Right renal cortex interstitium (tissue), 3 donors: ENCODE measurements at places on chromosomes 2 and 18.

DNA sequence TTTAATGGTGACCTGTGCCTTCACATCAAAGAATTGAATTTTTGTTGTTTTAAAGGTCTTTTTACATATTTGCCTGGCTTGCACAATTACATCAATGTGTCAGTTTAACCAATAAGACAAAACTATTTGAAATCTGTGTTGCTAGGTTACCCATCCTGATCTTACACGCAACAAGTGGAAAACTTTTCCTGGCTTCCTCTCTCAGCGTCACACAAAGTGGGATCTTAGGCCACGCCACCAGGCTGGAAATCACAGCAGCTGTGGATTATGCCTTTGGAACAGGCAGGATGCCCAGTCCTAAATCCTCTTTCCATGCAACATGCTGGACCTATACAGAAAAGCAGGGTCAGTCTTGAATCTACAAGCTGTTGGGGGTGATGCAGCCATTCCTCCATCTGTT is 298.2 kb upstream of the HNRNPA3 start:
- DNase-seq: no peak

- no peak for DNase-seq
Measured at GRCh38 chr2:15069149-15069548, 436.6 kb downstream of the LRATD1 start.

GRCh38 chr2:62319070-62319469 is 123.2 kb downstream of the B3GNT2 start:
- no peak for DNase-seq

DNA sequence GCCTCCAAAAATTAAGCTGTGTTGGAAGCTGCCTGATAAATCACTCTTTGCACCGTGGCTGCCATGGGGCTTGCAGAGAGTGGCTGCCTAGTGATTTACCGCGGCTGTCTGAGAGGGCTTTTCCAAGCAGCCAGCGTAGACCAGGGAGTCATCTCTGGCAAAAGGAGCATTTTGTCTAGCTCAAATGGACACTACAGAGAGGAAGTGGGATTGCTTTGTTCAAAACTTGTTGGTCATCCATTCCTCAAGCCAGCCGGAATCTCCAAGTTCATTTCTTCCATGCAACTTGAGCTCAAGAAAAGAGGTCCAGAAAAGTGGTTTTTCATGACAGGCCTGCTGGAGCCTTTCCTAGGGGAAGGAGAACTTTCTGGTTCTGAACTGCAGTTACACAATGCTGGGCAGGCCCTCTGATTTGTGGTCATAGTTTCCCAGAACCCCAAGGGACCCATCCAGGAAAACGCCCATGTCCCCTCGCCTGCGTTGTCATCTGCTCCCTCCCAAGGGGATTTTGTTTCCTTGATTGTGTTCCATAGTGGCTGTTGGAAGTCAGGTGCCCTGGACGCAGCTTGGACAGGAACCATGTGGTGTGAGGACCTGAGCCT is 108.1 kb downstream of the TRIB2 start:
- DNase-seq: no peak

DNA sequence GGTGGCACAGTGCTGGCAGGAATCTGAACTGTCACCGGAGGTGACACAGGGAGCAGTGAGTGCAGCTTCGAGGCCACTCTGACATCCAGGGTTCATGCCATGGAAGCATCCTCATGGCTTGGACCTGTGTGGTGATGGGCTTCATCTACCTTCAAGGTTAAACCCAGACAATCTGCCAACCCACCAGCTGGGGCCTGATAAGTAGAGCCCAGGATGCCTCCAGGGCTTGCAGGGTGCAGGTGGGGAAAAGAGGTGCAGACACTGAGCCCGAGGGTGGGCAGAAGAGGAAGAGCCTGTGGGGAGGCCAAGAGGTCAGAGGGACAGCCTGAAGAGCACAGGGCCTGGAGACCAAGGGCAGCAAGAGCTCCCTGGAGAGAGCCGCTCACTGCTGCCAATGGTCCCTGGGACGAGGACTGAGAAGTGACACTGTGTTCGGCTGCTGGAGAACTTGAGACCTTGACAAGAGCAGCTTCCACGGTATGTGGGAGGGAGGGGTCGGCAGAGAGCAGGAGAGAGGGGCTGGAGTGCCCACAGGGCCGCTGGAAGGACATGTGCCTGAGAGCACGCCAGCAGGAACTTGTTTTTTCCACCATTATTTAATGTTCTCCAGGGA is 8.1 kb upstream of the HES6 start:
- no peak for DNase-seq

DNA sequence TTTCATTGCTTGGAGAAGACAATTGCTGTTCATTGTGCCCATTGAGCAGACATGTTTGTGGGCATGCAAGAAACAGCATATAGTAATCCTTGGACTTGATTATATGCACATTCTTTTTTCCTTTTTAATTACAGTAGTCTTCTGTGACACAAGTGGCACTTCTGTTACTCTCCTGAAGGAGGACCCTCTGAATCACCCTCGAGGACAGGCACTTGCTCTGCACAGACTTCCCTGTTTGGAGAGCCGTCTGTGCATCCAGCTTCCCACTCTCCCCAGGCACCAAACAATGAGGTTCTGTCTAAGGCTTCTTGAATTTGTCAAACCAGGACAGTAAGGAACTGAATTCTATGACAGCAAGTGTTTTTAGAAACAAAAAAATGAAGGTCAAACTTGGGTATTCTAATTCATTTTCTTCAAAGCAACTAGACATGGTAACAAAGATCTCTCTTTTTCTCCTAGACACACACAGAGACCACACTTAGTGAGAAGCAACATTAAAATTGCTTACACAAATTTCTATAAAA is 844.6 kb upstream of the ID2 start:
- no peak for DNase-seq

GRCh38 chr18:48874233-48874632 is 76.5 kb downstream of the SMAD7 start:
- no peak for DNase-seq

GRCh38 chr18:7358989-7359726 is 128.3 kb downstream of the LRRC30 start:
- no peak for DNase-seq

DNA sequence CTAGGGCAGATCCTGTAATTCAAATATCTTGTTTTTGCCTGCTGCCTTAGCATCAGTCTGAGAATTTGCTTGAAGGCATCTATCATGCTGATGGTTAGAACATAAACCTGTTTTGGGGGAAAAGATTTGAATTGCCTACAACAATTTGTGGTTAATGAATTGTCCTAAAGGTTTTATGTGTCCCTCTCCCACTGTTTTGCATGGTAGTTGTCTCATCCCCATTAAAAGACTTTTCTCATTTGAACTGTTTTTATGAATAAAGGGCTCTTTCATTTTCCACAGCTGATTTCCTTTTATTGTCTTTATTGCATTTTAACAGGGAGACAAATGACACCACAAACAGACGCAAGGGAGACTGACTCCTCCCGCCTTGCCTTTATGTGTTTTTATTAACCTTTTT is 275.6 kb downstream of the PIK3C3 start:
- DNase-seq: no peak

- no peak for DNase-seq
Measured at GRCh38 chr2:18630101-18630500, 40.7 kb upstream of the NT5C1B start.

DNA sequence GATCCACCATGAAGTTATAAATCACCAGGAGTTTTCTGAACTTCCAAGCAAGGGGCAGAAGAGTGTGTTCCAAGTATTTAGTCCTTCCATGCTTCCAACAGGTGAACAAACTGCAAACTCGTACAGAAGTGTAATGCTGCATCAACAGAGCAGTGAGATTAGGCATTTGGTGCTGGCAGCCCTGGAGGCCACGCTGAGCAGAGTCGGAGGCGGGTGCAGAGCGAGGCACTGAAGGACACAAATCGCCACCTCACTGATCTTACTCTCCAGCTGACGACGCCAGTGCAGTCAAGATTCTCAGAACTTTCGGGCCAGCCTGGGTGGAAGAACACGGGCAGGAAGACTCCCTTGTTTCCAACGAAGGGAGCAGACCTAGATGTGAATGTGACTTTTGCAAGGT is 39.2 kb downstream of the SERPINE2 start:
- DNase-seq: no peak

DNA sequence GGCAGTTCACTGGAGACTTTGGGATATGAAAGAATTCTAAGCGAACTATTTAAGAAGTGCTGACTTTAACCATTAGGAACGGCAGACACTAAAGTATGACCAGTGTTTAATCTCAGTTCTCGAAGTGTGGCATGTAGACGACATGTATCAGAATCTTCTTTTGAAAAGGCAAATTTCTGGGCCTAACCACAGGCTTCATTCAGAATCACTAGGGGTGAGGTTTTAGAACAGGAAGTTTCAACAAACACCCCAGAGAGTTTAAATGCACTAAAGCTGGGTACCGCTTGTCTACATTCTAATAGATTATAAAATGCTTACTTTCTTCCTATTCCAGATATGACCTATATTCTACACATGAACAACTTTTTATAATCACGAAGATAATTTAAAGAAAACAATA is 180.3 kb downstream of the ANKRD44 start:
- DNase-seq: no peak

- DNase-seq: no peak
Measured at GRCh38 chr2:49298230-49298629, 143.9 kb upstream of the FSHR start.

GRCh38 chr2:22253171-22253570 is 1129.4 kb downstream of the TDRD15 start:
- DNase-seq: no peak

DNA sequence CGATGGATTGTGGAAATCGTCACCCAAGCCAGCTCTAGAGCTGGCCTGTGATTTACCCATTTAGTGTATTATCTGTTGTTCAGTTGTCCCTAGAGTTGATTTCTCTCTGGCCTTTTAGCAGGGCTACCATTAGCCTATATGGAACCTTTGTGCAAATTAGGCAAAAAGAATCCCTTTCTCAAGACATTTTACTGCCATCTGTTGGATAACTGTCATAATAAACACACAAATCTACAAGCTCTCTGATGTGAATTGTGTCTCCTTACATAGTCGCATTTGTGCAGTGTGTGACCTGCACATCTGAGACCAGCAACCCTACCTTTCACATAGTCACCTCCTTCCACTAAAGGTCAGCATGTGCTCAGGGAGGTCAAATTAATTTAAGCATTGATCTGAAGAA is 34.0 kb downstream of the LOXHD1 start:
- no peak for DNase-seq
